ENCODE measurements at places on chromosomes 11 and 22. TPM values are rescaled to one million over a fixed set of nuclear protein-coding genes. Genes with fewer than 3 reads are reported as not detected.

GPHA2 gene
- not detected for total RNA-seq

PARVA gene
- total RNA-seq: 24.8 TPM

KCNE3 gene
- total RNA-seq: not detected

OR8D1 gene
- not detected for total RNA-seq

LIF gene
- total RNA-seq: 20.1 TPM

CYTH4 gene
- total RNA-seq: 0.56 TPM

SYT12 gene
- total RNA-seq: 22.3 TPM

SMTNL1 gene
- not detected for total RNA-seq

TRIM29 gene
- 19.4 TPM for total RNA-seq

DERL3 gene
- total RNA-seq: 0.52 TPM

GPR152 gene
- not detected for total RNA-seq

All from A549 treated with Mapracorat at 1 μM for 4 hours (cell line).